ENCODE measurements at places on chromosomes 1 and 21.

DNA sequence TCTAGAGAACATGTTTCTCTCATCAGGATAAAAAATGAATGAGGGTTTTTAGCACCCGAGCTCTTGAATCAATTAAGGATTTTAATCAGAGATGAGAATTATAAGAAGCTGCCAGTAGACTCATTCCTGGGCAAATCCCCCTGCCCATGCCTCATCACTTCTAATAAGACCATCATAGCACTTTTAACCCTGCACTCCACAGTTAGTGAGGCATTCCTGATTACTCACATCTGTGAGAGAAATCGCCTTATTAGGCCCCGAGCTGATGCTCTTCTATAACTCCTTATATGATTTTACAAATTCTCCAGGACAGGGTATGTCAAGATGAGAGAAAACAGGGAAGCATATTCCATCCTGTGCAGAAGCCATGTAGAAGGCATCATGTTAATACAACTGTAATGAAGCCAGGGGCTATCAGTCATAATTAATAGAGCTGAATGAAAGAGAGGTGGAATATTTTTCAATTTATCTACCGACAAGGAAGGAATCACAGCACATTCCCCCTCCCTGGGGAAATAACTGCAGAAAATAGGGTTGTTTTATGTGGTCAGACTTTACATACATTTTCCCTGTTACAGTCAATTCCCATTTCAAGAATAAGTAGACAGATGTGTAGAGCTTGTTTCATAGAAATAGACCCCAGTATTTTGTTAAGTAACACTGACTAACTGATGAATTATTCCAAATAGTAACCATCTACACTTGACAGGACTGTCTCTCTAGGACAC lies 272.7 kb downstream of the HHIPL2 start:
- no peak for DNase-seq

GRCh38 chr1:195939844-195940243 lies 668.4 kb downstream of the KCNT2 start:
- no peak for DNase-seq

DNA sequence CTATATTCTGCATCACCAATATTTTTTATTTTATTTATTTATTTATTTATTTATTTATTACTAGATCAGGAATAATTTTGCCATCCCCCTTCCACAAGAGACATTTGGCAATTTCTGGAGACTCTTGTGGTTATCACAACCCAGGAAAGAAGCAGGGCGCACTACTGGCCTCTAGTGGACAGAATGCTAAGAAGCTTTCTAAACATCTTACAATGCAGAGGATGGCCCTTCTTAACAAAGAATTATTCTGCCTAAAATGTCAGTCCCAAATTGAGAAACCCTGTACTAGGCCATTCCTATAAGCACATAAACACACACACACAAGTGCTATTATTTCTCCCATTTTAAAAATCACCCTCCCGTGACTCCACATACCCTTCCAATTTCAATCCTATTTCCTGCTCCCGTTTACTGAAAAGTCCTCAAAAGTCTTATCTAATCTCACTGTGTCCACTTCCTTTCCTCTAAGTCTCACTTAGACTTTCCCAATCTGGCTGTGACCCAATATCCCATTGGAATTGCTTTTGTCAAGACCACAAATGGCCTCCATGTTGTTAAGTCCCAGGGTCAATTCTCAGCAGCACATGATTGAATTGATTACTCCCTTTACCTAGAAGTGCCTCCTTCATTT lies 43.7 kb upstream of the RNF11 start:
- peak; percentile 60 for DNase-seq

DNA sequence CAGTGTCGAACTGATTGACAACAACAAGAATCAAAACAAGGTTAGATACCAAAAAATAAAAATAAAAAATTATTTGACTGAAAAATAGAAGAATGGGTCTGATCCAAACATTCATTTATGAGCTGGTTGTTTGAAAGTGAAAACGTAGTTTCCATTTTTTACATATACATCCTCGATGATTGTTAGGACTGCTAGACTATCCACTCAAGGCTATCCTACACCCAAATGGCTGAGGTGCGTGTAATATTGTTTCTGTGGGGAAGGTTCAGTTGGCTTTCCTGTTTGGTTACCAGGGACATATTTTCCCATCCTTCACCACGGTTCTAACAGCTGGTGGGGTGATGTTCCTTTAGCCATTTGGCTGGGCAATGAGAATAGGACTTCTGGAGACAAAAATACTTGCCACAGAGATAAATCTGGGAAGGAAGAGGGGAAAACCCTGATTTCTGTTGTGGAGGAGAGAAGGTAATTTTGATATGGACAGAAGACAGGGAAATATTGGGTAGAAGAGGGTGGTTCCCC lies 66.3 kb downstream of the MAP3K7CL start:
- no peak for DNase-seq

GRCh38 chr1:24414775-24415333 lies 748 bp upstream of the NIPAL3 start:
- no peak for DNase-seq

DNA sequence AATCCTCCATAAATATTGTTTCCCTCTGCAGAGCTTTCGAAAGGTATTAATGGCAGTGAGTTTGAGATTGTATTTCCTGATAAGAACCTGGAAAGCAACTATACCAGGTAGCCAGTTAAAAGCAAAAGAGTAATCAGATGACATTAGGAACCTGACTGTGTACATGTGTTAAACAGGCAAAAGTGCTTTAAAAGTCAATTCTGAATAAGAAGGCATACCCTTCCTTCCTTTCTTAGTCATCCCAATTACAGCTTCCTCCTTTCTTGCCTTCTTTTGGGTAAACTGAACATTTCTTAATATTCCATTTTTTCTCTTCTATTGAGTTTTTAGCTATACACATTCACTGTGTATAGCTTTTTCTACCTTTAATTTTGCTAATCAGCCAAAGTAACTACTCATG lies 144.7 kb downstream of the ZNF281 start:
- no peak for DNase-seq

DNA sequence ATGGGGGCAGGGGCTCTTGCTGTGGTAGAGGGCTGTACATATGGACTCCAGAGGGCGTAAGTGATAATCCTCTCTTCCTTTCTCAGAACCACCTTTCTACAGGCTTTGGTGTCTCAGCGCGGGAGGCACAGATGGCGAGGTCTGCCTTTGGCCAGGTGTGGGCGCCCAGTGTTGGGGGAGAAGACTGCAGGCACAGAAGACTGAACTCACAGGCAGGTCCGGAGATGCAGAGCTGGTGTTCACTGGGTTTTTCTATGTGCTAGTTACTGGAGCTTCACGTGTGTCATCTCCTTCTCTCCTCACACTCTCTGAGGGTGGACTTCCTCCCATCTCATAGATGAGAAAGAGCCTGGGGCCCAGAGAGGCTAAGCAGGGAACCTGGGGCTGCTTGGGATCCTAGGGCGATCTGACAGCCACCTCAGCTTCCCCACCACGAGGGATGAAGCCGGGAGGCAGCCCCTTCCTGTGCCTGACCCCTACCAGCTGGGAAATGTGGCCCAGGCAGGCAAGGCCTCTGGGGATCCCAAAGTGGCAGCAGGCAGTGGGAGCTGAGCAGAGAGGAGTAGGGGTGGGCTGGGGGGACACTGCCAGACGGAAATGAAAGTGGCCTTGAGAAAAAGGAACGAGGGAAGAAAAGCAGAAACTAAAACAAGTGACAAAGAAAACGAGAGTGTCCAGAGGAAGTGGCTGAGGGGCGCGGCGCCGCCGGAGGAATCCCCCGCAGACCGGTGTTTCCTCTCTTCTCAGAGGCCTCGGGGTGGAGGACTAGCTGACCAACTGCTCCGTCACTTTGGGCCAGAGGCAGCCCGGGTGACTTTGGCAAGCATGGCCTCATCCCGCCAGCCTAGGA lies 191.6 kb downstream of the HIVEP3 start:
- DNase-seq: no peak

GRCh38 chr1:178579562-178579961 lies 66.7 kb downstream of the TEX35 start:
- no peak for DNase-seq

GRCh38 chr1:14190508-14190907 lies 408.0 kb upstream of the KAZN start:
- DNase-seq: peak; percentile 12

GRCh38 chr1:90405726-90406125 lies 311.4 kb downstream of the BARHL2 start:
- no peak for DNase-seq

DNA sequence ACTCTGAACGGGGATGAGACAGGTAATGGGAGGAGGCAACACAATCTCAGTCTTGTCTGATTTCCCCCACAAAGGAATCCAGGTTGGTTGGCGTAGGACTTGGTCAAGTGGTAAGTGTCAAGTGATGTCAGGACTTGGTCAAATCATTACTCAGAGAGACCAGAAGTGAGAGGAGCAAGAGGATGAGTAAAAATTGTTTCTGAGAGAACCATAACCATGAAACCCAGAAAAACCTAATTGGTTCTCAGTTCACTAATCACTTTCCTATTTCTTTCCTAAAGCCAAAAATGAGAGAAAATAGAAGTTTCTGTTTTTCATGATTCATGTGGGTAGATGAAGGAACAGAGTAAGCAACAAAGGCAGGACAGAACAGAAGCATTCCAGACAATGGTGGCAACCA lies 5.0 kb downstream of the PHC2 start:
- no peak for DNase-seq

- peak; percentile 28 for DNase-seq
Observed at GRCh38 chr1:228228601-228229074, 20.8 kb downstream of the OBSCN start.

DNA sequence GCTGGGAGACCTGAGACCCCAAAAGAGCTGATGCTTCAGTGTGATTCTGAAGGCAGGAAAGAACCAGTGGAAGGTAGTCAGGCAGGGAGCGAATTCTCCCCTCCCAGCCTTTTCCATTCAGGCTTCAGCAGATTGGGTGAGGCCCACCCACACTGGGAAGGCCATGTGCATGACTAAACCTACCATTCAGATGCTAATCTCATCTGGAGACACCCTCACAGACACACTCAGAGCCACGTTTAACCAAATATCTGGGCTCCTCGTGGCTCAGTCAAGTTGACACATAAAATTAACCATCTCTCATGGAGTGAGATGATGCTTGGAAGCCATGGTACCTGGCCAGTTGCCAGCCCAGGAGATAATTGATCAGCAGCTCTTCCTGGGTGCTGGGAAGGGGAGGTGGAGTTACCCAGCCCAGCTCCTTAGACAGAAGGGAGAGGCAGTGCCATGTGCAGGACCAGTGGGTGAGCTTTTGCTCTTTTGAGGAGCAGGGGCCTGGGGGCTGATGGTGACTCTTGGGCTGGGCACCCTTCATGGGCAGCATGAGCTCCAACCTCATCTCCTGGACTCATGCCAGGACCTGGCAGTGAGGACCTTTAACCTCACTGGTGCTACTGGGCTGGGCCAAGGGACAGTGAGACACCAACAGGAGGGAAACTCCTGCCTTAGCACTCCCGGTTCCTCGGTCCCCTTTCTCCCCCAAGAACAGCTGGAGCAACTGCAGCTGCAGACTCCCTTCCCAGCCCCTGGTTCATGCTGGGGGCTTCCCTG lies 89.0 kb upstream of the ACTL8 start:
- DNase-seq: no peak

DNA sequence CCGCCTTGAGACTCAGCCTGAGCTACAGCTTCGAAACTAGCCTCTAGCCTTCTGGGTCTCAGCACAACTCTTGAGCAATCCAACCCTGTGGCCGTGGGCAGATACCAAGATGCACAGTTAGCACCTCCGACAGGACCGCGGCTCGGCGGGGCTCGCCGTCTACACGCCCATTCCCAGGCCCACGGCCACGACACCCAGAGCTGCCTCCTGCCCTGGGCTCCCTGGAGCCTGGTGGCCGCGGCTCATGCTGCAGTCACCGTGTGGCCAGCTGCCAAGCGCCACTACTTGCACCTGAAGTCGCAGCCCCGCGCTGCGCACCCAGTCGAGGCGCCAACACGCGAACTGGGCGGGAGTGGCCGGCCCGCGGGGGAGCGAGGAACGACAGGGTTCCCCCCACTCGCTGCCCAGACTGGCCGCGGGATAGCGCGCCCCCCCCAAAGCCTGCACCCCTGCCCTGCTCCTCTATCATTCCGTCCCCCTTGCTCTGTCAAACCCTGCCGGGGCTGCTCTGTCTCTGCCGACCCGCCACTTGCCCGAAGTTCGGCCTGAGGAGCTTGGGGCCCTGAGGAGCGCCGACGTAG lies 729 bp upstream of the CDCA8 start:
- DNase-seq: no peak

DNA sequence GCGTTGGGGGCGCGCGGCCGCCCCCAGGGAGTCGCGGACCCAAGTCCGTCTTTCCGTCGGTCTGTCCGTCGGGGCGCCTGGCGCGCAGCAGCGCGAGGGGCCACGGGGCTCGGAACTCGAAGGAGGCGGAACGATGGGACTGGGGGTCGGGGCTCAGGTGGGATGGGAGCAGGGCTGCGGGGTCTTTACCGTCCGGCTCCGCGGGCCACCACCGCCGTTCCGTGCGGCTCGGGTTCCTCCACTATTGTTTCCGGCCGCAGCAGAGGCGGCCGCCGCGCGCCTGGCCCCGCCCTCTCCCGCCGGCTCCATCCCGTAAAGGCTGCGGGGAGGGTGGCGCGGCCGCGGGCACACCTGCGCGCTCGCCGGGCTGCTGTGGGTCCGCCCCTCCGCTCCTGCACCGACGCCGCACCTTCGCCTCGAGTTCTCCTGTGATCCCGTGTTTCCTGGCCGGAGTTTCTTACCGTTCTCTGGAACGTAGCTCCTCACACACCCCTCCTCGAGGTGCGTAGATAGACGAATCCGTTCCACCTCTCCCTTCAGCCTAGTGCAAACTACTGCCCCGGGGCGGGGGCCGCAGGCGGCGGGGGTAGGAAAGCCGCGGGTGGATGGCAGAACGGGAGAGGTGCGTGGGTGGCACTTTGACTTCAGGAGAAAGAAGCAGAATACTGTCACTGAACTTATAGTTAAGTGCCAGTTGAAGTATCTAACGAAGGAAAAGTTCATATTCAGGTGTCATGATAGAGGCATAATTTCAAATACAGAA lies at the start of gene C21orf91:
Gene C21orf91 (minus strand): TSS at position 243 of the 763 bp plus-strand sequence. CDS start 1,038 bp downstream, outside the sequence.
- peak; percentile 64 for DNase-seq

GRCh38 chr1:7390604-7391000 lies 380.5 kb upstream of the VAMP3 start:
- DNase-seq: no peak

GRCh38 chr1:88701275-88701674 lies 17.2 kb downstream of the PKN2 start:
- DNase-seq: no peak

GRCh38 chr1:161222175-161223019 lies 1.0 kb downstream of the APOA2 start:
- DNase-seq: no peak

- DNase-seq: no peak
Observed at GRCh38 chr1:97210307-97210706, 488.7 kb downstream of the PTBP2 start.

GRCh38 chr1:236297161-236297560 lies 15.4 kb upstream of the ERO1B start:
- DNase-seq: no peak

GRCh38 chr1:227357927-227358302 lies 39.6 kb upstream of the CDC42BPA start:
- DNase-seq: no peak

DNA sequence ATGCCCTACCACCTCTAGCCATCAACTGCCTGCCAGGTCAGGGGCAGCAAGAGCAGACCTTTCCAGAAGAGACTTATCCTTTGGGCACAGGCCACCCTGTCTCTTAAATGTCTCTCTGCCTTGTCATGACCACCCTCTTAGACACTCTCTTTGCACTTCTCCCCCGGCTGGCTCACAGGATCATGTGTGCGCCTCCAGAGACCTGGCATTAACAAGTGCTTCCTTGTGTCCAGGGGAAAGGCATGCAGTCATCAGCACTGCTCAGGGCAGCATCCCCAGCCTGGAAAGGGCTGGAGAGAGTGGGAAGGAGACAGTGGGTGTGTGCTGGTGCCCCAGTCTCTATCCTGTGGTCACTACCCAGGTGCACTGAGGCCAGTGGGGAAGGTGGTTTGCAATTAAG lies 85.2 kb upstream of the TLR5 start:
- no peak for DNase-seq

- DNase-seq: no peak
Observed at GRCh38 chr1:56071351-56071750, 508.0 kb downstream of the PLPP3 start.
